ENCODE measurements at places on chromosomes 16 and 17. TPM values are rescaled to one million over a fixed set of nuclear protein-coding genes. Genes with fewer than 3 reads are reported as not detected.

ABCA6 gene
- 24.3 TPM for total RNA-seq

MSLN gene
- 0.31 TPM for total RNA-seq

ST6GALNAC1 gene
- 0.13 TPM for total RNA-seq

KRT28 gene
- total RNA-seq, result not detected

BCAR1 gene
- total RNA-seq, result 33.4 TPM
